Left forelimb (tissue), 1 donor: ENCODE measurements at places on chromosomes 5 and 9.

- peak; percentile 26 for DNase-seq
Observed at GRCh38 chr9:131885144-131885609, 145.3 kb upstream of the RAPGEF1 start.

DNA sequence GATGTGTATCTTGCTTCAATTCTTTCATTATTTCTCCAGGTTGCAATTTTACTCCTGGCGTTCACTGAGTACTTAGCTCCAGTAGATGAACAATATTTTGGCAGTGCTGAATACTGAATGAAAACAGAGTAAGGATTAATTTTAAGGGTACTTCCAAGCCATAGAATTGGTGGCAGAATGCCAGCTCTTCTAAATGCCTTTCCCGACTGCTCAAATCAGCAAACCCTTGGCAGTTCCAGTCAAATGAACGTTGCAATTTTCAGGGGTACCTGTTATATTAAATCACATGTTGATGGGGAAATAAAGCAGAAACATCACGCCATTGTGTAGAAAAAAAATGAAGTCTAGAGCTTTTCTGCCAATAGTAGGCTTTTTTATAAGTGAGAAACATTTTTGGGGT is 282.4 kb upstream of the RPS23 start:
- DNase-seq: no peak

DNA sequence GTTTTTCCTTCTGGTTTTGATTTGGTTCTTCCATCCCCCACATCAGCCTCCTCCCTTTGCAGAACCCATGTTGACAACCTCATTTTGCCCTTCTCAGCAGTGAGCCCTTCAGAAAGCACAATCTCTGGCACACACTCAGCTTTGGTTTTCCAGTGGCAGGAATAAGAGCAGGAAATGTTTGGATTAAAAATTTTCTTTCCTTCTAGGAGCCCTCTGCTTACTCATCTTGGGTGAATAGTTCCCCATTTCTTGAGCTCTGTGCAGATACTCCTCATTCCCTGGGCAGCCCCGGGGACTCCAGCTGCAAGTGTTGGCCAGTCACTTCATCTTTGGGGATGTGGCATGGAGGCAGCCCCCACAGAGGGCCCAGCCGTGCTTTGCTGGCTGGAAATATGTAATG is 170.5 kb downstream of the NR3C1 start:
- no peak for DNase-seq

- DNase-seq: no peak
Observed at GRCh38 chr5:142922223-142922952, 152.2 kb downstream of the ARHGAP26 start.

DNA sequence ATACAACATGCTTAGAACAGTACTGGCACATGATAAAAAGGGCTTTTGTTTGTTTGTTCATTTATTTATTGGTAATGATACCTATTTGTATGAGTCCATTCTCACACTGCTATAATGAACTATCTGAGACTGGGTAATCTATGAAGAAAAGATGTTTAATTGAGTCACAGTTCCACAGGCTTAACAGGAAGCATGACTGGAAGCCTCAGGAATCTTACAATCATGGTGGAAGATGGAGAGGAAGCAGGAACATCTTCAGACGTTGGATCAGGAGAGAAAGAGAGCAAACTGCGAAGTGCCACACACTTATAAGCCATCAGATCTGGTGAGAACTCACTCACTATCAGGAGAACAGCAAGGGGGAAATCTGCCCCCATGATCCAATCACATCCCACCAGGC is 847.7 kb downstream of the CDH18 start:
- DNase-seq: no peak

GRCh38 chr9:16459421-16460148 is 410.9 kb downstream of the BNC2 start:
- DNase-seq: no peak

GRCh38 chr5:172219296-172219695 is 25.3 kb downstream of the EFCAB9 start:
- no peak for DNase-seq

GRCh38 chr5:13412040-13412595 is 532.4 kb downstream of the DNAH5 start:
- no peak for DNase-seq
